KBM-7 (cell line): ENCODE measurements at places on chromosomes 2 and 18.

DNA sequence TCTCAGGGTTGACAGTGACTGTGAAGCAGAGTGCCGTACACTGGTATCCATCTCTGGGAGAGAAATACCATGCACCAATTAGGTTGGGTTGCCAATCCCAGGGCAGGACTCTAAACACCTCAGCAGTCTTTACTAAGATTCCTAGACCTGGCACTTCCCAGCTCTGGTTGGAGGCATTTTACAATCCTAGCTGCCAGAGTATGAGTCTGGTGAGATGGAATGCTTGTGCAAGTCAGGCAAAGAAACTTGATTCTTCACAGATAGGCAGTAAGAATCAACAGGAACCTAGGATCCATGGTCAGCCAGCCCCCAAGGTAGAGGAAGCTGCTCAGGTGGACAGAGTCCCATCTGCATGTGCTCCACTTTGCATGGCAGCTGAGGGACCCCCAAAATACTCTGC is 6.0 kb upstream of the UGT1A5 start:
- no peak for DNase-seq

DNA sequence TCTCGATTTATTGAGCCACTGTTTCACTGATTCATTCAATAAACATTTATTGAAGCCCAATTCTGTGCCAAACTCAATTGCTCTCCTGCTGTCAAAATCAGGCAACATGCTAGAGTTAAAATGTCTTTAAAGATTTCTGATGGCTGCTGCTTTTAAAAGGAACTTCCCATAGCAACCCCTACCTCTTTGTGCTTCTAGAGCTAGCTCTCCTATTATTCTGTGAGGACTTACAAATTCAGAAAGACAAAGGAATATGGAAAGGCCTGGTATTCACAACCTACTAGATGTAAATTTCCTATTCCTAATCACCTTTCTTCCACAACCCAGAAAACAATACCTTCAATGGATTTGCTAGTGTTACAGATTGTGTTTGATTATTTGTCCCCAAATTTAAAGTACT is 395.5 kb downstream of the NRXN1 start:
- no peak for DNase-seq

DNA sequence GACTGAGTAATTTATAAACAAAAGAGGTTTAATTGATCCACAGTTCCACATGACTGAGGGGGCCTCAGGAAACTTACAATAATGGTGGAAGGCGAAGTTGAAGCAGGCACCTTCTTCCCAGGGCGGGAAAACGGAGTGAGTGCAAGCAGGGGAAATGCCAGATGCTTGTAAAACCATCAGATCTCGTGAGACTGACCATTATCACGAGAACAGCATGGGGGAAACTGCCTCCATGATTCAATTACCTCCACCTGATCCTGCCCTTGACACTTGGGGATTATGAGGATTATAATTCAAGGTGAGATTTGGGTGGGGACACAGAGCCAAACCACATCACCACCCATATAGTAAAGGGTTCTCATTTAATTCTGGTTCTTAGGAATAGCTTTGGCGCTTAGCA is 219.5 kb upstream of the ATP5MC3 start:
- DNase-seq: no peak

GRCh38 chr2:159326569-159327255 is 40.2 kb upstream of the WDSUB1 start:
- no peak for DNase-seq

DNA sequence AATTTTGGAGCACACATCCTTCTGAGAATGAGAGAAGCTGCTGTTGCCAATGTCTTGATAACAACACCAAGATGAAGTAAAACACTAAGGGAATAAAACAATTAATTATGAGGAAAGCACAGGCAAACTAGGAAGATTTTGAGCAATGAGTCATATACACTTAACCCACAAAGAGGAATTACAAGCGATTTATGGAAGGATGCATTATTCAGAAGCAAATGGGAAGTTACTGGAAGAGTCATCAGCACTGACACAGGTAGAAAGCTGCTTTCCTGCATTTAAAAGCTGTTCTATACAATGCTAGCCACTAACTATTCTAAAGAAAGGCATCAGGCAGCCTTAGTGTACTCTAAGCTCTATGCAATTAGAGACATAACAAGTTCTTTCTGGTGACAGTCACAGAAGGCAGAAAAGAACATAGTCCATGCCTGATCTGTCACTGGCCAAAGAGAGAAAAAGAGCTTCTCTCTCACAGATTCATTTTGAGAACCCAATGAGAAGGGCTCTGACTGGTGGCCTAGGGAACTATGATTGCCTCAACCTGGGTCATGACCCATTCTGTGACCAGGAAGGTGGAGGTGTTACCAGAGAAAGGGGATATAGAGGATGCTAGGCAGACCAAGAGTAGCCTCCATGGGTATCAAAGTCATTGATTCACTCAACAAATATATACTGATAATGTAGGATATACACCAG is 45.4 kb downstream of the M1AP start:
- DNase-seq: no peak

DNA sequence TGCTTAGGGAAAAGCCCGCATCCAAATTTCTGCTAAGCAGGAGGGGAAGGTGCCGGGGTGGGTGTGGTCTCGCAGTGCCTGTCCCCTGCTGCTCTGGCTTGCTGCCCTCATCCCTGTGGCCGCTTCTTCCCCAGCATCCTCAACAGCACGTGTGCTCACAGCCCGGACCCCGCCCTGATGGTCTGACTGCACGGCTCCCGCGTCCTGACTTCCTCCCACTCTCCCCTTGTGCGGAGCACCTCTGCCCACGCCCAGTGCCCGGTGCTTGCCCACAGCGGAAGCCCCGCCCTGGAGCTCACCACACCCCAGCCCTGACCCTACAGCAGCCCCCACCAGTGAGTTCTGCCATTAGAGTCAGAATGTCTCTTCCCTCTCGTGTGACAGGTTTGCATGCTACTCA is 277.9 kb downstream of the NDUFA10 start:
- no peak for DNase-seq

GRCh38 chr2:113972766-113973165 is 82.9 kb downstream of the ACTR3 start:
- no peak for DNase-seq

GRCh38 chr18:62522178-62522503 is 684 bp upstream of the ZCCHC2 start:
- no peak for DNase-seq

- no peak for DNase-seq
These were observed 2.4 kb upstream of the ID2 start for GRCh38 chr2:8679567-8679826.

GRCh38 chr2:176461098-176461808 is 192.0 kb downstream of the MTX2 start:
- DNase-seq: no peak

DNA sequence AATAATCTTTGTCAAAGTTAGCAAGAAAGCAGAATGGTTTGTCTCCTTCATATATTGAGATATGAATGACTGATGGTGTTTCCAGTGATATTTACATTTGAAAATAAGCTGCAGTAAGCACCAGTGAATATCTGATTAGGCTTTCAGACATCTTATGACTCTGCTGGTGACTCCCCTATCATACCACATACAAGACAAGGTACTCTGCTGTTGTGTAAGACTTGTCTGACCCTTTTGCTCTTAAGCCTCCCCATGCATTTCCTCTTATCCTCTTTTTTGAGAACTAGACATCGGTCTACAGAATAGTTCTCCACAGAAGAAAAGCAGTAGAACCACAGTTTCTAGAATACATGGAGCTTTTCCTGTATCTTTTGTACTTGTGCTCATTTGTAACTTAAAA is 9.3 kb downstream of the POLI start:
- DNase-seq: no peak

DNA sequence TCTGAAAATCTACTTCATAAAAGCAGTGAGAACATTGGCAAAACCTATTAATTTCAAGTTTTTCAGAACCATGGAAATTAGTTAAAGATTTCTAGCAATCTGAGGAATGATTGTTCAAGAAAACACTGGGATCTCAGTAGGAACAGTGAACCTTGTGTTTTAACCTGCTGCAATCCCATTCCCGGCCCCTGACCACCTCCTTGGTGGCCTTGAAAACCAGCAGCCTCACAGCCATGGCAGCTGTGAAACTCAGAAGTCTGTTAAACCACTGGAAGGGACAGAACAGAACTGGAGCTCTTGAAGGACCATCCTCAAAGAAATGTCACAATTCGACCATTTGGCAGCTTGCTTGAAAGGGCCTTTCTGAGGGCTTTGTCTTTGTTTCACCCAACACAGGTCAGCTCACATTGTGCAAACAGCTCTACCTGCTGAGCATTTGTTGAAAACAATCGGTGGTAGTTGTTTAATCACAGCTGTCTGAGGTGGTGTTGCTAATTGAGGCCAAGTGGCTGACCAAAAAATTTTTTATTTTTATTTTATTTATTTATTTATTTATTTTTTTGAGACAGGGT is 25.8 kb downstream of the NEDD4L start:
- no peak for DNase-seq

DNA sequence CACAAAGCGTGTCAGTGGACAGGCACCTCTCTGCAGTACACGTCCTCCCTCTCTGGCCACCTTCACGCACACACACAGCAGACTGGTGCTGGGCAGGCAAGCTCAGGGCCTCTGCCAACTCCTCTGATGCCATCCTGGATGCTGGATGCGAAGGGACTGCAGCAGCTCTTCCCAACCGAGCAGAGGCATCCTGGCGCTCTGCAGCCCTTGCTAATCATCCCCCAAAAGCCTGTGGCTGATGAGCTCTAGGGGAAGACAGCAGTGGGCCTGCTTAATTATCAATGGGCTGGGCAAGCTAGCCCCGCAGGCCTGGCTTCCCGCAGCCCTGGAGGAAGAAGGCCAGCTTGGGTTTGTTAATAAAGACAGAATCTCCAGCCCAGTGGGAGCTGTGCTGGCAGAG is 71.3 kb upstream of the TEX51 start:
- DNase-seq: no peak

- no peak for DNase-seq
These were observed 307.8 kb downstream of the LRRTM1 start for GRCh38 chr2:79996709-79997108.

- no peak for DNase-seq
These were observed 78.7 kb downstream of the ICOS start for GRCh38 chr2:204015118-204015843.

DNA sequence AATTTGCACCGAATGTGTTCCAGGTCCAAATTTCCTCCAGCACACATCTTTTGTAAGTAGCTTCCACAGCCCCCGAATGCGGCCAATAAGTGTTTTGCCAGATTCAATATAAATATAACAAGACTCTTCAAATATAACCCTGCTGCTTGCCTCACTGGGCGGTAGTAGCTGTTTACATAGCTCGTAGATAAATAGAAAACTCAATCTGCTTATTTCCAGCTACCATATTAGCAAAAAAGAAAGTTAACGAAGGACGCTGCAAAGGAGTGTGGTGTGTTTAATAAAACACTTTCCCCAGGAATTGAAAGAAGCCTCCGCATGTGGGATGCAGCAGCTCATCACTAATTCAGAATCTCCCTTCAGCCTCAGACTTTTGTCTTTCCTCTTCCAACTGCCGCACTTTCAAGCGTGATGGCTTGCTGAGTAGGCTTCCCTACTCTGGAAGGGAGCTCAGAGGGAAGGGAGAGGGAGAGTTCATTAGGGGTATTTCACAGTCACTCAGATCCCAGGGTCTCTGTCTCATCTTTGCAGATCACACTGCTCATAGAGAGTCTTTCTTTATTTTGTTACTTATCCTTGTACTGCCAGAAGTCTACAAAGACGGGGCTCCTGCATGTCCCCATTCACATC is 367.0 kb downstream of the RND3 start:
- DNase-seq: no peak

DNA sequence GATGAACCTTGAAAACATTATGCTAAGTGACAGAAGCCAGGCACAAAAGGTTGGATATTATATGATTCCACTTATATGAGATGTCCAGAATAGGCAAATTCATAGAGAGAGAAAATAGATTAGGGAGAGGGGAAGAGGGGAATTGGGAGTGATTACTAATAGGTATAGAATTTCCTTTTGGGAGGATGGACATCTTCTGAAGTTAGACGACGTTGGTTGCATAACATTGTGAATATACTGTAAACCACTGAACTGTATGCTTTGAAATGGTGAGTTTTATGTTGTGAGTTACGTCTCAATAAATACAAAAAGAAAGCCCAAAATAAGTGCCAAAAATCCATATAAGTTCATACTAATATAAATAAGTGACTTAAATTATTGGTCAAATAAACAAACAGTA is 18.6 kb upstream of the CYP26B1 start:
- no peak for DNase-seq

- no peak for DNase-seq
These were observed 9.4 kb downstream of the AMER3 start for GRCh38 chr2:130764821-130765115.

DNA sequence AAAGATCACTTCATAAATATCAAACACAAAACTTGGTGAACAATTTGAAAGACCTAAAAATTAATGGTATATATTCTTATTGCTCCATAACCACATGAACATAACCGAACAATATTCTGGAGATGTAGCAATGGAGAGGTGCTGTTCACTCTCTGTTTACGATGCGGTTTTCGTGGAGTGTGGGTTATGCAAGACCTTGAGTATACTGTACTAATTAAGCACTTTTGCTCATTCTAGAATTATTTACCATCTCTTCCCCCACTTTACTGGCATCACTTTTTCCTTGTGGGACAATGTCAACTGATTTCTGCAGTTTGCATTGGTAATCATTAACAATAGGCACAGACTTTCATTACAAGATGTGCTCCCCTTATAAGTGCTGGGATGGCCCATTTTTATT is 97.6 kb downstream of the RAPH1 start:
- DNase-seq: no peak

- DNase-seq: peak; percentile 62
These were observed 675 bp upstream of the SPIRE1 start for GRCh38 chr18:12658426-12659138.

- DNase-seq: no peak
These were observed 14.6 kb downstream of the PARD6G start for GRCh38 chr18:80232710-80233109.

GRCh38 chr2:143686585-143687164 is 557.5 kb downstream of the ARHGAP15 start:
- DNase-seq: peak; percentile 62

DNA sequence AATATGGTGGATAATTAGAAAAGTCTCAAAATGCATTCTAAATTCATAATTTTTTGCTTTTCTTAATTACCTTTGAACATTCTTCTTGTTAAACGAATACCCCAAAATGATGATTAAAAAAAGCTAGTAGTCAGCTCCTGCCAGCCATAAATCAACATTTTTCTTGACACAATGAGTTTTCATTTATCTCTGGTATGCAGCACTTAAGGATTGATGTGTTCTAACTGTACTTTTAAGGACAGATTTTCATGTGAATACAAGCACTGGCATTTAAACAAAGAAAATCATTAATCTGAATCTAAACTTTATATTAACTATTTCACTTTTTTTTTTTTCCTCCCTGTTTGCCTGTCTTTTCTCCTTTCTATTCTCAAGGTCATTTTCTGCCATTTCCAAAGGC is 976.8 kb downstream of the TMEM182 start:
- no peak for DNase-seq

- DNase-seq: peak; percentile 18
These were observed 52.7 kb upstream of the MAPK4 start for GRCh38 chr18:50507120-50507590.

DNA sequence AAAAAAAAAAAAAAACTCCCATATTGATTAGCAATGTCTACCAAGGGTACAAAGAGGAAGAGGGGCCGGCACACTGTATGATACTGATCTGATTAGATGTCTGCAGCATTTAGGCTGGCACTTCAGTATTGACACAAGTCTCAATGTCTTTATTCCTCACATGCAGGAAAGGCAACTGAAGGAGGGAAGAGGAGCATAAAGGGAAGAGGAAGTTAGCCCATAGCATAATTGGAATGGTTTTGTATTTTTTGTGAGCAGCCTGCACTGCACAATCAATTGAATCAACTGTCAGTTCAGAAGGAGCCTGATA is 79.0 kb downstream of the DNER start:
- DNase-seq: no peak
